ENCODE measurements at places on chromosomes 7 and 10. TPM values are rescaled to one million over a fixed set of nuclear protein-coding genes. Genes with fewer than 3 reads are reported as not detected.
A peak's percentile ranks its signal among the peaks of the same experiment; 100 is the strongest.

- DNase-seq = no peak
- H3K36me3 ChIP-seq = no peaks in the 10 kb centered on the region
- H3K4me1 ChIP-seq = no peaks in the 10 kb centered on the region
- no peak overlapping the region for H3K27ac ChIP-seq
- H3K4me3 ChIP-seq = no peak overlapping the region
Observed at GRCh38 chr7:108046952-108047506, 44.1 kb upstream of the LAMB1 start.

The SLC26A3 gene
- polyA plus RNA-seq = not detected

- H3K4me3 ChIP-seq = 0 out of 2 replicates have a peak overlapping the region, but pooled peaks have one; percentile 9
- H3K27me3 ChIP-seq = no peaks in the 10 kb centered on the region
- H3K27ac ChIP-seq = no peak overlapping the region
- H3K4me1 ChIP-seq = peaks cover 32% of the 10 kb centered on the region
Observed at GRCh38 chr7:130149281-130150139, 55.7 kb downstream of the TMEM209 start.

GRCh38 chr10:79976999-79977398, 28.1 kb upstream of the SFTPD start:
- no peaks in the 10 kb centered on the region for H3K4me1 ChIP-seq
- H3K27me3 ChIP-seq = peaks cover 4% of the 10 kb centered on the region
- H3K36me3 ChIP-seq = no peaks in the 10 kb centered on the region
- no peak overlapping the region for H3K4me3 ChIP-seq

- no peaks in the 10 kb centered on the region for H3K27me3 ChIP-seq
- no peaks in the 10 kb centered on the region for H3K36me3 ChIP-seq
- peak overlapping the region; percentile 22 for H3K4me3 ChIP-seq
- peak overlapping the region; percentile 92 for H3K27ac ChIP-seq
- H3K4me1 ChIP-seq = peaks cover 36% of the 10 kb centered on the region
Observed at GRCh38 chr7:41882256-41882655, 179.4 kb upstream of the INHBA start.

DNA sequence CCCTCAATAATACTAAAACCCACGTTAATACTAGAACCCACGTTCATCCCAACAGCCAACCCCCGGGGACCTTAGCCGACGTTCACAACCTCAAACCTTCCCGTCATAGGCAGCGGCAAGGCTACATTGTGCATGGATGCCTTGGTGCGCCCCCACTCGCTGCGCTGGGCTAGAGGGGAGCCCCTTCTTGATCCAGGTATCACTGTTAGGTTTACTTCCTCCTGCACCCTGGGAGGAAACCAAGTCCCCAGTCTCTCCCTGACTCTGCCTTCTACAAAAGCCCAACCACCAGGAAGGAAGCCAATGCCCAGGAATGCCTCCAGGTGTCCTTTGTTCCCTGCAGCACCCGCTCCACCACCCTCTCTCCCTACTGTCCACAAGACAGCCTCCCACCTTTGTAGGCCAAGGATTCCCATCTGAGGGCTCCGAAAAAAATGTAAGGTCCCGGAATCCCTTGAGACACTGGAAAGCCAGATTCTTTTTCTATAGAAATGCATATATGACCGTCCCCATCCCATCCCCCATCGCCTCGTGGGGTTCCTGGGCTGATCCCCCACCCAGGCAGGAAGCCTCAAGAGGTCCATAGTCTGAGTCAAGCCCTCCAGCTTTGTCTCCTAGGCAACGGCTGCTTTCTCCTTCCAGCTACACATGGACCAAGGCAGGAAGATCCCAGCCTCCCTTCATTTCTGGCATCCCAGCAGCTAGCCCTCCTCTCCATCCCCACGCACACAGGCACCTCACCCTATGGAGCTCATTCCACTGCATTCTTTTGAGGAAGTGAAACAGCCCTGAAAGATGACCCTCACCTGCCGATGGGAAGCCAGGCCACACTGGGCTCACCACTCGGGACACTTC, 25.2 kb downstream of the CTBP2 start:
- H3K4me1 ChIP-seq = no peaks in the 10 kb centered on the region
- H3K4me3 ChIP-seq = no peak overlapping the region
- no peaks in the 10 kb centered on the region for H3K27me3 ChIP-seq
- no peak overlapping the region for H3K27ac ChIP-seq
- DNase-seq = no peak

GRCh38 chr7:48042636-48043035, 7.3 kb downstream of the C7orf57 start:
- H3K27me3 ChIP-seq = 0 out of 2 replicates have a peak, but pooled peaks cover 2% of the 10 kb centered on the region
- no peaks in the 10 kb centered on the region for H3K4me1 ChIP-seq
- H3K27ac ChIP-seq = no peak overlapping the region
- no peak for DNase-seq

- DNase-seq = no peak
- H3K36me3 ChIP-seq = no peaks in the 10 kb centered on the region
- H3K4me1 ChIP-seq = no peaks in the 10 kb centered on the region
- H3K27ac ChIP-seq = no peak overlapping the region
- H3K4me3 ChIP-seq = no peak overlapping the region
Observed at GRCh38 chr10:46311501-46311951, 24.7 kb downstream of the ANTXRL start.

The APBB1IP gene
- 28.5 TPM for polyA plus RNA-seq

- no peak overlapping the region for H3K27ac ChIP-seq
- no peak for DNase-seq
- no peaks in the 10 kb centered on the region for H3K27me3 ChIP-seq
- no peak overlapping the region for H3K4me3 ChIP-seq
- H3K36me3 ChIP-seq = no peaks in the 10 kb centered on the region
Observed at GRCh38 chr10:126504761-126505112, 116.5 kb upstream of the ADAM12 start.

GRCh38 chr7:120856198-120856597, 1.7 kb downstream of the TSPAN12 start:
- no peak for DNase-seq
- peak overlapping the region; percentile 66 for H3K4me3 ChIP-seq
- H3K36me3 ChIP-seq = no peaks in the 10 kb centered on the region
- no peaks in the 10 kb centered on the region for H3K27me3 ChIP-seq
- H3K4me1 ChIP-seq = no peaks in the 10 kb centered on the region

GRCh38 chr10:60293581-60294175, 96.0 kb downstream of the ANK3 start:
- no peaks in the 10 kb centered on the region for H3K27me3 ChIP-seq
- H3K36me3 ChIP-seq = no peaks in the 10 kb centered on the region
